Caki2 (cell line): ENCODE measurements at places on chromosomes 2 and 18. TPM values are rescaled to one million over a fixed set of nuclear protein-coding genes. Genes with fewer than 3 reads are reported as not detected.
A peak's percentile ranks its signal among the peaks of the same experiment; 100 is the strongest.

- DNase-seq = no peak
These were observed 38.7 kb downstream of the RPL37A start for GRCh38 chr2:216537366-216537765.

DNA sequence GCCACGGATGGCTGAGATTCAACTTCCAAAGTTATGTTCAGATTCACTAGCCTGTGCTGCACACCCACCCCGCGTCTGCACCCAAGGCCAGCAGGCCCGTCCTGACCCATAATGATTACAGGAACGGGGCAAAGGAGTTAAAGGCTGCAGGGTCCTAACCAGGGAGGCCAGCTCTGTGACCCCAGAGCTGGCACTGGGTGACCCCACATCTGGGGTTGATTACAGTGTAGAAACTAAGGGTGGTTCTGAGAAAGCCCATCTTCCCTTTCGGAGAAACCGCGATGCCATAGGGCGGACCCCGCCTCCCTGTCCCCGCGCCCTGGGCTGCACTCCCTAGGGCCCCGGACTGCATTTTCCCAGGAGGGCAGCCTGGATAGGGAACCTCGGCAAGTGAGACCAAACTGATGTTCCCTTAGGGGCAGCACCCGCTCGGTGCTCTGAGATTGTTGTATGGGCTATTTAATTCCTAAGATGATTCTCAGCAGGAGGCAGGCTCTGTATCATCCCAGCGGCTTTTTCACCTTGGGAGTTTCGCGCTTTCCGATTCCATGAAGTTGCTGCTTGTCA, 2.2 kb upstream of the GPR148 start:
- DNase-seq = no peak

DNA sequence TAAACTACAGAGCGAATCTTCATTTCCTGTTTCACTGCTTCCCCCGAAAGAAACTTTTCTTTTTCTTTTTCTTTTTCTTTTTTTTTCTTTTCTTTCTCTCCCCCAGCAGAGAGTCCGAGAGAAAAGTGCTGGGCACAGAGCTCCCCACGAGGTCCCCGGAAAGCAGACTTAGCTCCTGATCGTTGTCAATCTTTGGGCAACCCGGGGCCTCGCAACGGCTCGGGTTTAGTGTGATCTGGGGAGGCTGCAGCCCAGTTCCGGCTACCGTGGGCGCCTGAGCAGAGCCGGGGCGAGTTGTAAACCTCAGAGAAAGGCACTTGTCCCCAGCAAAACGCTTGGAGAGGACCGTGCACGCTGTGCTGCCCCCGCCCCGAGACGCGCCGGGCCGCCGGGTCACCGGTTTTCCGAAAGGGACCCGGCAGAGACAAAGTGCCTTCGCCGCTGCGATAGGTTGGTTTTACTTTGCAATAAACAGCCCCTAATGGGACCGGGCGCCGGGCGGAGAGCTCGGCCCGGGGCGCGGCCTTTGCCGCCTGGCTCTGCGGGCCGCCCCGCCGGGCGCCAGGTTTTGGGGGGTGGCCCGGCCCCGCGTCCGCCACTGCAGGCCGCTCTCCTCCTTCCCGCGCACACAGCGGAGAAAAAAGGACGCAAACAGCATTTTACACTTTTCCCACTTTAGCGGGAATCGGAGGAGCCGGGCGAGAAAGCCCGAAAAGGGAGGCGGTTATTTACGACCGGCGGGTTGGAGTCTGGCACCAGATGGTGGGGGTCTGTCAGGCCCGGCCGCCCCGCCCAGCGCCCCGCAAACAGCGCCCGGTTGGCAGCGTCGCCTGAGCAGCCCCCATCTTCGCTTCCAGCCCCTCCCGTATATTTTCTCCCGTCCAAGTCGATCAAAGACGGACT, 136.0 kb downstream of the INSIG2 start:
- no peak for DNase-seq

GRCh38 chr2:45992021-45992740, 305.0 kb upstream of the EPAS1 start:
- peak; percentile 28 for DNase-seq

- peak; percentile 56 for DNase-seq
These were observed 1.1 kb downstream of the ATAD2B start for GRCh38 chr2:23925702-23926289.

- DNase-seq = no peak
These were observed 27.8 kb upstream of the DARS1 start for GRCh38 chr2:136013136-136013685.

DNA sequence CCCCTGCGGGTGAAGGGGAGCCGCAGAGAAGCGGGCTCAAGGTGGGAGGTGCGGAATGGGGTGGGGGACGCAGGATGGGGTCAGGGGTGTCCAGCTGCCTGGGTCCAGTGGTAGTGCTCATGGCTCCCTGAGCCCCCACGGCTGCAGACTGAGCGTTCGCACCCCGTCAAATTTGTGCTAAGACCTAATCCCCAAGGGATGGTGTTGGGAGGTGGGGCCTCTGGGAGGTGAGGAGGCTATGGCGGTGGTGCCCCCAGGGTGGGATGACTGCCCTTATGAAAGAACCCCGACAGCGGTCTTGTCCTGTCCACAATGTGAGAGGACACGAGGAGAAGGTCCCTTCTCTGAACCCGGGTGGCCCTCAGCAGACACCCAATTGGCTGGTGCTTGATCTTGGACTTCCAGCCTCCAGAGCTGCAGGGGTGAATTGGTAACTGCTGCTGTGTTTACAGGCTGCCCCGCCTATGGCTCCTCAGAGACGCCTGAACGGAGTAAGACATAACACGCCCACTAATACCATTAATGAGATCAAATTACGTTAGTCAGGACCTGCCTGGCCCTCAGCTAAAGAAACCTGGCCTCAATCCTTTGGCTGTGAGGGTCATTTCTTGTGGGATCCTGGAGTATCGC, 42.6 kb downstream of the PXDN start:
- DNase-seq = peak; percentile 51

Gene TSPYL6
- total RNA-seq = not detected in 2 replicates

- DNase-seq = no peak
These were observed 396.8 kb upstream of the ID2 start for GRCh38 chr2:8285081-8285480.

DNA sequence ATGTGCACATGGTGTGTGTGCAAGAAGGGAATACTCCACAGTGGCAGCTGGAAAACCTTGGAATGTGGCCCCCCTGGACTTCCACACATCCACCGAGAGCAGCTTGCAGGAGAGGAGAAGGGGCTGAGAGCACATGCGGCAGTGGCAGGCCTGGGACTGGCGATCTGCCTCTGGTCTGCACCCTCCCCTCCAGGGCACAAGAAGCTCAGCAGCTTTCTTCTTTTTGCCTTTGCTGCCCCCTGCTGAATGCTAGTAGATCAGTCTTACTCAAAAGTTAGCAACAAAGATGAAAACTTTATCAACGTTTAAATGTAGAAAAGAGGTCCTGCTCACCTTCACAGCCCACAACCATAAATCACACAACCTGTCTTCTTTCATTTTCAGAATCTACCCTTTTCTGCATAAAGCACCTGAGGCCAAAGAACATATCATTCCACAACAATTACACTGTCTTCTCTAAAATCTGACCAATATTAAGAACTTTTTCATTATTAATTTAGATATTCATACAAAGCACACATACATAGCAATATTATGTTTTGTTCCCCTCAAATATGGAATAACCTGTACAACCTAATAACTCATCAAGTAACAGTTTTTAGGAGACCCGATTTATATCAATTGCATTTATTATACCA, 34.6 kb downstream of the TGFBRAP1 start:
- DNase-seq = peak; percentile 71

DNA sequence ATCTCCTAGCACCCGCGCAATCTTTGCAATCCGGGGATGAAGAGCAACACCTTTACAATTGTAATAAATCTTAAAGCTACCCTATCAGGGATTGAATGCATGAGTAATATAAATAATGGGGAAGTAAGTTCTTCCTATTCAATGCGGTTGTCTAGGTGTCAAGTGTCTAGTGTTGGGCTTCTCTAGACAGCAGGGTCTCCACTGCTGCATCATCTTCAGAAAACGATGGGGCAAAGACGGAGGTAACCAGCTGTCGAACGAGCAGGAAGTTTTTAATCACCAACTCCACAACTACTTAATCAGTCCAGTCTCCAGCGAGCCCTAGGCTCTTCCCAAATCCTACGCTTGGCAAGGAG, 573 bp downstream of the STAM2 start:
- DNase-seq = no peak

GRCh38 chr2:150143087-150143536, 344.4 kb downstream of the RND3 start:
- no peak for DNase-seq

- no peak for DNase-seq
These were observed 1.1 kb downstream of the PRLH start for GRCh38 chr2:237567276-237568029.

DNA sequence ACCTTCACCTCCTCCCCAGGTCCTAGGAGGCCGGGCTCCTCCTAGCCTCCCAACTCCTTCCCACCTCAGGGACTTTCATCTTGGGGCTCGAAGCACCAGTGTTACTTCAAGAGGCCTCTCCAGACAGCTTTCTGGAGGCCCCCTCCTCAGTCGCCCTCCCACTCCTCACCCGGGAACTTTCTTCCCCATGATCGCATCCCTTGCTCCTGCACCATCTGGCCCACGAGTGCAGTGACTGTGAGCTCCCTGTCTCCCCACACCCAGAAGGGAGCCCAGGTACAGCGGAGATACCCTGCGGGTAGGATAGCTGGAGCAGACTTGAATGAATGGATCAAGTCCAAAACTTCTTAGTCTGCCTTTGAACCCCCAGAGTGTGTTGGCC, 6.1 kb downstream of the ERFE start:
- DNase-seq = no peak

DNA sequence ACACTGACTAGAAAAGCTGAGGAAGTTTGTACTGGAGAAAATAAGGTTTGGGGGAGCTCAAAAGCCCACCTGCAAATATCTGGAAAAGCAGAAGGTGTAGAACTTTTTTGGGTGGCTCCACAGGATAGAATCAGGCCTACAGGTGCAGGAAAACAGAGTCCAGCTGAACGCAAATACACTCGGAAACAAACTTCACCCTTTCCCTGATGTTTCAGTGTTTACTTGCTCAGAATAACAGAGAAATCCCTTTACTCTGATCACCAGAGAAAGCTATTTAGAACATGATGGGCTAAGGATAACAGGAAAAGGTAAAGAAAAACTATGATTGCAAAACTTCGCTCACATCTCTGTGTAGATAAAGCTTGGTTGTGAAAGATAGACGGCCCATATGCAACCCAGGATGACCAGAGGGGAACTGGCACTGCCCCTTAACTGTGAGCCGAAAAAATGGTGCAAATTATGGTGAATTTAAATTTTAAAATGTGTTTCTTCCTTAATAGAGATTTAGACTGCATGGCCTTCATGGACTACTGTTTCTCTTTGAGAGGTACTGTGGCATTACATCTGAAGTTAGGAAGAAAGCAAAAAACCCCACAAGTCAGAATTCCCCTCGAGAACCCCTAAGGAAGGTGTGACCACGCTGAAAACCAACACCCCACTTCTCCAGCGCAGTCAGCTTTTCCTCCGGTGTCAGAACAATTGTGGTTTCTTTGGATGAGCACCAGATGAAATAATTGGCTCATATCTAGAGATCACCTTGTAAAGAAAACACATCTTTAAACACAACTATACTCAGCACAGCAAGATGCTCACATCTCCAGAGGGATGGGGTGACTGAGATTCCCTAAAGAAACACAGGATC, 84.5 kb upstream of the TMEM247 start:
- DNase-seq = no peak

GRCh38 chr2:119223521-119224390, at the start of gene STEAP3:
TSS of gene STEAP3 (plus strand) at chr2:119223834. CDS start at chr2:119231013, 7,179 bp downstream.
- peak; percentile 80 for DNase-seq

- DNase-seq = no peak
These were observed 82.6 kb downstream of the CERKL start for GRCh38 chr2:181574321-181574720.

Gene SGPP2
- total RNA-seq = 7.5 and 8.1 TPM in 2 replicates

DNA sequence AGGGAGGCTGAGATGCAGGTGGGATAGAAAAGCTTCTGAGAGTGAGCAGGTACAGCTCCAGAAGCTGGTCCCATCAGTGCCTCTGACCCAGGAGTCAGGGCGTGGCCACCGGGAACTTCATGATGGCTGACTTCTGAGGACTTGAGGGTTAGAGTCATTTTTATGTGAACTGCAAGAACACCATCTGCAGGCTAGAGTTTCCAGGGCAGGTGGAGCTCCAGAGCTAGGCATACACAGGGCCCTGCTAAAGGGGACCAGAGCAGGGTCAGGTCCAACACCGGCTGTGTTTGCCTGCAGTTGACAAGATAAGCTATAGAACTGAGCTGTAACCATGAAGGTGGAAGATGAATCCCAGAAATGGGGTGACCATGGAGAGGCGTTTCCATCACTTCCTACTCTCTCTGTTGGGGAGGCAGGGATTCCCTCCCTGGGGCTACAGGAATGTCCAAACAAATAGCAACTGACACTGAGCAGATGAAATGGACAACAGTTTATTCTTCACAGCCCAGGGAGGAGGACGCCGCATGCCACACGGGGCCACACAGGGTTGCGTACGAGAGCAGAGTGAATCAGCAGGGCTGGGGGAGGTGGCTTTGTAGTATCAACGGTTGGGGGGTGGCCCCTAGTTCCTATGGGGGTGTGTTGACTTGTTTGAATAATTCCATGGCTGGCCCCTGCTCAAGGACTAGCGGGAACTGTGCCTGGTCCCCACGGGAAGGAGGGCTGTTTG, 77.6 kb upstream of the ZNF516 start:
- no peak for DNase-seq

- DNase-seq = no peak
These were observed 403 bp downstream of the PNO1 start for GRCh38 chr2:68158134-68158447.

DNA sequence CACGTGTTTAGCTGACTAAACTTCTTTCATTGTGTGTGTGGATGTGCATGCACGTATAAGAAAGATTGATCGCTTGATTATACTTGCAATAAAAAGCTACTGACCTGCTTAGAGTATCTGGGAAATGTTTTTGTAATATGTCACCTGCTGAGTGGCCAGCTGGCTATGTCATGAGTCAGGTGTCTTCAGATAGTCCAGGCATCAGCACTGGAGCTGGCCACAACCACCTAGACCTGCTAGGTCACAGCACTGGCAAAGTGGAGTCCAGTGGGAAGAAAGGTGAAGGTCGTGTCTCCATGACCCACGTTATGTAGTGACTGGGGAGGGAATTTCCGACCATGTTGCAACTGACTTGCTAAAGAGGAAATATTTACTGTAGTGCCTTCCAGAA, 147.0 kb downstream of the ESCO1 start:
- DNase-seq = no peak

Gene SCYGR4
- not detected in 2 replicates for total RNA-seq

Gene VWC2L
- total RNA-seq = not detected in 2 replicates

Gene CLEC4F
- total RNA-seq = not detected in 2 replicates

- DNase-seq = no peak
These were observed 57.0 kb downstream of the CD28 start for GRCh38 chr2:203763241-203763937.

GRCh38 chr2:23452853-23453420, 68.0 kb downstream of the KLHL29 start:
- DNase-seq = no peak

- DNase-seq = no peak
These were observed 17.9 kb downstream of the PIAS2 start for GRCh38 chr18:46899274-46899948.

Gene CPO
- 1.2 TPM in 1 of 2 replicates, not detected in the other for total RNA-seq

GRCh38 chr2:242054881-242055801, 185.6 kb downstream of the RTP5 start:
- no peak for DNase-seq

Gene ARMC9
- total RNA-seq = 39.4 and 39.8 TPM in 2 replicates
